ENCODE measurements at places on chromosomes 1 and 21. TPM values are rescaled to one million over a fixed set of nuclear protein-coding genes. Genes with fewer than 3 reads are reported as not detected.

EPHA8 gene
- total RNA-seq, result not detected

PSMD4 gene
- 170 TPM for total RNA-seq

INKA2 gene
- 4.2 TPM for total RNA-seq

GRCh38 chr1:46577671-46578070 is 26.2 kb upstream of the KNCN start:
- no peak for DNase-seq

DNA sequence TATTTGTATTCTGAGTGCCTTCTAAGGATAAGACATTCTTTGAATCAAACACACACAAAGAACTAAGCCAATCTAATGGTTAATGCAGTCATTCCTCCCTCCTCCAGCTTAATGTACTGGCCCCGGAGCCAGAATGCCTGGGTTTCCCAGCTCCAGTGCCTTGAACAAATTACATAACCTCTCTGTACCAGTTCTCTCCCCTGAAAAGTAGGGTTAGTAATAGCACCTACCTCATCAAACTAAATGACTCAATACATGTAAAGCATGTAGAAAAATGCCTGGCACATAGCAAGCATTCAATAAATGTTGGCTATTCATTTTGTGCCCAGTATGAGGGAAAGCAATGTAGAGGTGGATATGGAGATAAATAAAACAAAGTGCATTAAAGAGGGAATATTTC is 14.0 kb downstream of the C1orf52 start:
- DNase-seq, result no peak

DNA sequence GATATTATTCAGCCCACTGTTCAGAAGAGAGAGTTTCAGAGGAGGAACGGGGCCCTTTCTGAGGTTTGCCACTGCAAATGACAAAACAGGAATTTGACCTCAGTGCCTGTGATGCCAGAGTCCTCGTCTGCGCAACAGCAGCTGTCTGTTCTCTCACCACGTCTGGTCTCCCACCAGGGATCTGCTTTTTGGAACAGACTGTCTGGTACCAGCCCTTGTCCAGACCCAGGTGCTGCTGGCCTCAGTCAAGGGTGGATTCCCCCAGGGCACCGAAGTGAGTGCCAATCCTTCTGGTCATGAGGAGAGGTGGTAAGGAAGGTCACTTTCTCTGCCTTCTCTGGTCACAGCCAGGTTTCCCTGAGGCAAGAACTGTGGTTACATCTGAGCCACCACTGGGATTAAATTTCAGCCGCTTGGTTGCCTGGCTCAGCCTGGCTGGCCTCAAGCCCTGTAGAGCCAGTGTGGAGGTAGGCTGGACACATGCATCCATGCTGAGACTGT is 2.3 kb upstream of the BCAN start:
- DNase-seq, result no peak

GRCh38 chr21:26394341-26394740 is 178.7 kb downstream of the CYYR1 start:
- DNase-seq, result no peak

- no peak for DNase-seq
Observed at GRCh38 chr1:209837671-209838070, 9.9 kb downstream of the UTP25 start.

GRCh38 chr1:96236156-96236739 is 485.3 kb upstream of the PTBP2 start:
- peak; percentile 8 for DNase-seq

Data from activated CD4-positive, alpha-beta T cell treated with anti-CD3 and anti-CD28 coated beads, Interleukin-2, amount 10 ng/mL, durations not matched to agents 7 days and 5 days (primary cell).